Inflammatory macrophage treated with lipopolysaccharide for 4 hours (primary cell): ENCODE measurements at places on chromosomes 3 and 15.
A peak's percentile ranks its signal among the peaks of the same experiment; 100 is the strongest.

- DNase-seq, result no peak
Observed at GRCh38 chr3:45907769-45908705, 21.7 kb downstream of the CCR9 start.

GRCh38 chr15:77416148-77416455 lies 3.8 kb downstream of the PEAK1 start:
- peak; percentile 69 for DNase-seq

- DNase-seq, result no peak
Observed at GRCh38 chr3:124303305-124303910, 311.5 kb upstream of the ROPN1 start.

- no peak for DNase-seq
Observed at GRCh38 chr3:168102735-168103410, 7.1 kb upstream of the GOLIM4 start.

GRCh38 chr15:68643216-68643830 lies 64.5 kb downstream of the CORO2B start:
- no peak for DNase-seq

DNA sequence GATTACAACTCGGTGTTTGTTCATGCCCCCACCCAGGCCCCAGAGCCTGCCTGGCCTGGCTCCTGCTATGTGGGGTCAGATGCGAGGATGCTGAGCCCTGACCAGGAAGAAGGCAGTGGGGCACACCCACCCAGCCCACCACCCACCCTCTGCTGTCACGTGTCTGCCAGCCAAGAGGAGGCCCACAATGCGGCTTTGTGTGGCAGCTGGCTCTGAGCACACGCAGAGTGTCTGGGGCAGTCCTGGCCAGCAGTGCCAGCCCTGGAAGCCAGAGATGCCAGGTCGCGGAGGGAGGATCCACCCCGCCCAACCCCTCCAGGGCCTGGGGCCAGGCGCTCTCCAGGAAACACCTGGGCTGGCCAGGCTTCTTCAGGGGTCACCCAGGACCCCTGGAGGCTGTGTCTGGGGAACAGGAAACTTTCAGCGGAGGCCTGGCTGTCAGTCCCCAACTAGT lies 26.4 kb upstream of the KLF13 start:
- DNase-seq, result no peak

DNA sequence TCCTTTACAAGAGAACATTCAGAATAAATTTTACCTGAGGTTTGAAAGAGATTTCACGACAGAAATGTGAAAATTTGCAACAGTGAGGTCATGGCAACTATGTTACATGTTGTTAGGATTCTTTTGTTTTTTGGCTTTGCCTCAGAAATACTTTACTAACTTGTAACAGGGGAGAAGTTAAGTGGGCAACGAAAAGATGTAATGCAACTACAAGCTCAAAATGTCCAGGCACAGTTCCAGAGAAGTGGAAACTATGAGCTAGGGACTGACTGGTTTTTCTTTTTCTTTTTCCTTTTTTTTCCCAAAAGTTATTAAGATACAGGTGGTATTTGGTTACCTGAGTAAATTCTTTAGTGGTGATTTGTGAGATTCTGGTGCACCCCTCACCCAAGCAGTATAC lies 111.5 kb upstream of the PPP2R3A start:
- DNase-seq, result no peak

GRCh38 chr15:92780843-92781242 lies 119.3 kb upstream of the CHD2 start:
- DNase-seq, result no peak

DNA sequence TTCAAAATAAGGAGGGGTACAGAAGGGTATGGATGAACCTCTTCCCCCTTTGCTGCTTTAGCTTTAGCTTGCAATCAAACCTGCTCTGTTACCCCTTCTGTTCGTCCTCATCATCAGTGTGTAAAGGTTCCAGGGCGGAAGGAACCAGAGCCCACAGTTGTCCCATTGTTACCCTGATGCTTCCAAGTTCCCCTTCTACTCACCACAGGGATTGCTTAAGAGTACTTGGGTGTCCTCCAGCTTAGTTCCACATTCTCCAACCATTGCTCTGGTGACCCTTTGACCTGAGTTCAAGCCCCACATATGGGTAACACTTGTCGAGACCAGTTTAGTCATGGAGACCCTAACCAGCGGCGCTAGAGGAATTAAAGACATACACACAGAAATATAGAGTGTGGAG lies 1080.1 kb upstream of the ALCAM start:
- DNase-seq, result no peak

DNA sequence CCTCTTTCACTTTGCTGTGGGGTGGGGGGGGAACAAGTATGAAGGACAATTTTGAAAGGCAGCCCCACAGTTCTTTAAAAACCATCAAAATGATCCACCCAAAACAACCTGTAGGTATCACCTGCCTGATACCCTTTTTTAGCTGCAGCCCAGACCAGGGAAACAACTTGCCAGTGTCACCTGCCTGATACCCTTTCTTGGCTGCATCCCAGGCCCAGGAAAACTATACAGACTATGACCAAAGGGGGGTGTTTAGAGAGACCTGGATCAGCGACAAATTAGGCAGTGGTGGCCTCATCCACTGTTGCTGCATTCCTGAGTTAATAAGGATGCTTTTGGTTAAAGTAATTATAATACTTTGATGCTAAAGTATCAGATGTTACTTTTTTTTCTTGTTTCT lies 122.0 kb downstream of the VPS13C start:
- no peak for DNase-seq

GRCh38 chr3:165254812-165255211 lies 58.6 kb upstream of the SLITRK3 start:
- no peak for DNase-seq

GRCh38 chr3:50336452-50337174 lies 4.0 kb downstream of the RASSF1 start:
- DNase-seq, result no peak

- no peak for DNase-seq
Observed at GRCh38 chr3:132318451-132318850, 1.2 kb downstream of the ACP3 start.

DNA sequence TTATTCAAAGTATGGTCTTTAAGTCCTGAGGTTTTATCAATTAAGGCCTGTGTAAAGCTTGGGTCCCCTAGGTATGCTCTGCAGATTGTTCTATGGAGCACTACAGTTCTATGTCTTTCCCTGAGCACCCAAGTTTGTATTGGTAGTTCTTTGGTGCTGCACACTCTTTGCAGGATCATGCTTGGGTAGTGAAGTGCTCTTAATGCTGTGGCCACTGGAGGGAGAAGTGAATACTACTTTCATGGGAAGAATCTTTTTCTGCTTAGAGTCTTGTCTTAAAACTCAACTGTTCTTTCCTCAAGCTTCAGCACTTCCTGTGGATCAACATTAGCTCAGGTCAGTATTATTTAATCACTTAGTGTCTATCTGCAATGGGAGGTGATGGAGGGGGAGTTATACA lies 93.6 kb upstream of the CFAP20DC start:
- no peak for DNase-seq

DNA sequence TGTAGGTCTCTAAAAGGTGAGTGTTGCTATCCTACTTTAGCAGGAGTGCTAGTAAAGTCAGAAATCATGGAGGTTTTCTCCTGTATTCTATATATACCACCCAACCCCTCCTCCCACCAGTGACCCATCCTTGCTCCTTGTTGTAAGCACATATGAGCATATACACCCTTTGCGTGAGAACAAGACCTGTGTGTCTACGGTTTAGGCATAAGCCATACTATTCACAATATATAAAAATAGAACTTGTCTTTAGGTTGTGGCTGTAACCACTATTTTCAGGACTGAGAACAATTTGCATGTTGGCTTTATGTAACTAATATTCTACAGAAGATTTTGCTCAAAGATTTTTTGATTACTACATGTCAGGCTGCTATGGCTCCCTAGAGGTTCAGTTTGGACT lies 59.1 kb upstream of the TOP2B start:
- DNase-seq, result no peak

GRCh38 chr3:124804875-124805274 lies 74.6 kb downstream of the UMPS start:
- no peak for DNase-seq

DNA sequence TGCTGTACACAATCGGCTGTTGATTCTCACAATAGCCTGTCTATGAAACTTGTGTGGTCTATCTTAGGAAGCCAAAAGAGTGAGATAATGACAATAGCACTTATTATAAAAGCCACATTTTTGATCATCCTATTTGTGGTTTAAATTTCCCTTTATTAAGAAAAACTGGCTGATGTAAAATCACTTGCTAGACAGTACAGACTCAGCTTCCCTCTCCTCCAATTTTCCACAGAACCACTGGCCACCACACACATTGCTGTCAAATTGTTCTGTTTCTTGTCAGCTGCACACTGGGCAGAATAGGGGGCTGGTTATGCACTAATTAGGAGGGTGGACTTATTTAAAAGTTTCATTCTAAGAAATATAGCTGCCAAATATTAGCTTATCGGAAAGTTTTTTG lies 425.9 kb downstream of the EPHA3 start:
- no peak for DNase-seq

DNA sequence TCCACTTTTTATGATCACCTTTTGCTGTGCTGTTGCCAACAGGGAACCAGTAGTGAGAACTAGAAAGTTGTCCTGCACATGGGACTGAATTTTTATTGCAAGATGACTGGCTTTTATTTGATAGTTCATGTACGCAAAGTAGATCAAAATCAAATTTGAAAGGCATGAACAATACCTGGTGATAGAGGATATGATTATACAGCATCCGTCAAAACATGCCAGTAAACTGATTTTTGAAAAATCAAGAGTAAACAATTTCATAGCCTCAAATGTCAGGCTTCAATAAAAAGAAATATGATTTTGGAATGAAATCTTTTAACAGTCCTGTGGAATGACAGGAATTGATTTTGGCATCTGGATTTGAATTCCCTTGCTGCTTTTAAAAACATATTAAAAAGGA lies 219.6 kb upstream of the LRRN1 start:
- DNase-seq, result no peak

DNA sequence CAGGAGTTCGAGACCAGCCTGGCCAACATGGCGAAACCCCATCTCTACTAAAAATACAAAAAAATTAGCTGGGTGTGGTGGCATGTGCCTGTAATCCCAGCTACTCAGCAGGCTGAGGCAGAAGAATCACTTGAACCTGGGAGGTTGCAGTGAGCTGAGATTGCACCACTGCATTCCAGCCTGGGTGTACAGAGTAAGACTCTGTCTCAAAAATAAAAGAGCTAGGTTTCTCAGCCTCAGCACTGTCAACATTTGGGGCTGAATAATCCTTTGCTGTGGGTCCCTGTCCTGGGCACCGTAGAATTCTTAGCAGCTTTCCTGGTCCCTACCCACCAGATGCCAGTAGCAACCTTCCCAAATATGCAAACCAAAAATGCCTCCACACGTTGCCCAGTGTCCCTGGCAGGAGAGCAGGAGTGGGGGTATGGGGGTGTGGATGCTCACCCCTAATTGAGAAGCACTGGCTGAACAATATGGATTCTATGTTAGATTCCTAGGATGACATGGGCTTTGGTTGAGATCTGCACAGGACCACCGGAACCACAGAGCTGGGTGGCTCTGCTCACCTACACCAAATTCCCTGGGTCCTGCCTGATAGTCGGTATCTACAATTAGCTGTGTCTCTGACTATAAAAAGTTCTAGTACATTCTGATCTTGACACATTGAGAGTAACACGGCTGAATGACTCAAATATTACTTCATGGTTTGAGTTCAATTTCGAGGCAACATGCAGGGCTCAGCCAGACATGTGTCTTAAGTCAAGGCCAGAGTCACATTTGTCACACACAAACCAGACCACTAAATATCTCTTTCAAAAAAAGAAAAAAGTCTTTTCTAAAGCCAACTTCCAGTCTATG lies 577.0 kb upstream of the MDFIC2 start:
- DNase-seq, result no peak
